NCI-H460 (cell line): ENCODE measurements at places on chromosomes 12 and 14. TPM values are rescaled to one million over a fixed set of nuclear protein-coding genes. Genes with fewer than 3 reads are reported as not detected.
A peak's percentile ranks its signal among the peaks of the same experiment; 100 is the strongest.

DNA sequence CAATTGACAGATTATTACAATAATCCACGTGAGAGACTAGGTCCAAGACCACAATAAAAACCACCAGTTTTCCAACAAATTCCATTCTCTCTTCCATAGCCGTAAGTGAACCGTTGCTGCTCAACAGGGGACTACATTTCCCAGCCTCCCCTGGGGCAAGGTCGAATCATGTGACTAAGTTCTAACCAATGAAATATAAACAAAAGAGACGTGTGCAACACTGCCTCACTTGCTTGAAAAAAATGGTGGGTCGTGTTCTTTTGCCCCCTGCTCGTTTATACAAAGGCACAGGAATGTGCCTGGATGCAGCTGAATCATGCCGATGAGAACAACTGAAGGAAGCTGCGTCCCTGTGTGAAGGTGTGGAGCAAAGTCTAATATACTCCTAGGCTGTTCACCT is 51.1 kb downstream of the HSPB8 start:
- peak; percentile 27 for DNase-seq

GRCh38 chr12:65624554-65625086 is 199.7 kb upstream of the HMGA2 start:
- no peak for DNase-seq

DNA sequence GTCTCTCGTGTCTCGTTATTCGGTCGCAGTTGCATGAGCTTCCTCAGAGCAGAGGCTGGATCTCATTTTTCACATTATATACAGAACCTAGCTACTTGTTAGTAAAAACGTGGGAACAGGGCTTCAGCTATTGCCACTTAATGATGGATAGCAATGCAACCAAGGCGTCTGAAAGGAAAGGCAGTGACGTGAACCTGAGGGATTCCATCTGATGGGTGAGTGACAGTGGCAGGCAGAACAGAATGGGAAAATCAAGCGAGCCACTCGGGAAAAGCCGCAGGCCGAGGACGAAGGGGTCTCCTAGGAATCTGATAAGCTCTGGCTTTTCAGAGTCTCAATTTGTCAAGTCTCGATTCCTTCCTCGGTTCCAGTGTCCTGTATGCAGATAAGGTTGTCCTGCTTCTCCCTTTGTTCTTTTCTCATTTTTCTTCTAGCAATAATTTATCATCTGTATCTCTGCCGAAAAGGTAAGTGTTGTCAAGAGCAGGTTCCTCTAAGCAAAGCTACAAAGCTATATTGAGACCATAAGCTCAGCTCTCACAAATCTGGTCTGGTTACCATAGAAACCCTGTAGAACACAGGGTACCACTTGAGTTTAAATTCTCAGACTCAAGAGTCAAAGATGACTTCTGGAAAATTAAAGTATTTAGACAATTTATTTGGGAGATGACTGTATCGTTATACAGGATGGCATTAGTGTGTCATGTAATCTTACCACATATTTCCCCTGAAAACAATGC is 416.6 kb downstream of the GLT1D1 start:
- no peak for DNase-seq

DNA sequence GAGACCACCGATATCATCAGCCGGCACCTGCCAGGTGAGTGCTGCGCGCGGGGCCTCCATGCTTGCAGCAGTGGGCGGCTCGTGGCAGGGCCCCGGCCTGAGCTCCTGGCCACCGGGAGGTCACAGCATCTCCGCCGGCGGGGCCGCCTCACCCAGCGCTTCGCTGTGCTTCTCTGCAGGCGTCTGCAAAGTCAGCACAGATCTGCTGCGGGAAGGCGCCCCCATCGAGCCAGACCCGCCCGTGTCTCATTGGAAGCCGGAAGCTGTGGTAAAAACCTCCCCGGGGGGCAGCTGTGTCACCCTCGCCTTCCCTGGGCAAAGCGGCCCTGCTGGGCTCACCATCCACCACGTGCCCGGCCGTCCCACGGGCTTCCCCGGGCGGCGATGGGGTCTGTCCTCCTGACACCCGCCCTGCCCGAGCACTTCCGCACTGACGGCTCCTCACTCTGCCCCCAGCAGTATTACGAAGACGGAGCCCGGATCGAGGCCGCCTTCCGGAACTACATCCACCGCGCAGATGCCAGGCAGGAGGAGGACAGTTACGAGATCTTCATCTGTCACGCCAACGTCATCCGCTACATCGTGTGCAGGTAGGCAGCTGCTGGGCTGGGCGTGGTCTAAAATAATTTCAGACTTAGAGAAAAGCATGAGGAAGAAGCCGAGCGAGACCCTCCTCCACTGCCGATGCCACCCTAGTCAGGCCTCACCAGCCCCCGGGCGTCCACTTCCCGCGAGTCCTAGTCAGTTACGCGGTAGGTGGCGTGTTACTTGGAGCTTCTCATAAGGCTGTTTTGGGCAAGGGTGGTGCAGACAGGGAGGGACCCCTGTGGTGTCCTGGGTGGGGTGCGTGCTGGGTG is 7.1 kb downstream of the PGAM5 start:
- DNase-seq, result no peak

- no peak for DNase-seq
These were observed 144.1 kb downstream of the SUDS3 start for GRCh38 chr12:118520214-118521035.

GRCh38 chr12:98908866-98909265 is 263.8 kb downstream of the APAF1 start:
- no peak for DNase-seq

GRCh38 chr14:35877276-35877675 is 51.1 kb downstream of the BRMS1L start:
- no peak for DNase-seq

DNA sequence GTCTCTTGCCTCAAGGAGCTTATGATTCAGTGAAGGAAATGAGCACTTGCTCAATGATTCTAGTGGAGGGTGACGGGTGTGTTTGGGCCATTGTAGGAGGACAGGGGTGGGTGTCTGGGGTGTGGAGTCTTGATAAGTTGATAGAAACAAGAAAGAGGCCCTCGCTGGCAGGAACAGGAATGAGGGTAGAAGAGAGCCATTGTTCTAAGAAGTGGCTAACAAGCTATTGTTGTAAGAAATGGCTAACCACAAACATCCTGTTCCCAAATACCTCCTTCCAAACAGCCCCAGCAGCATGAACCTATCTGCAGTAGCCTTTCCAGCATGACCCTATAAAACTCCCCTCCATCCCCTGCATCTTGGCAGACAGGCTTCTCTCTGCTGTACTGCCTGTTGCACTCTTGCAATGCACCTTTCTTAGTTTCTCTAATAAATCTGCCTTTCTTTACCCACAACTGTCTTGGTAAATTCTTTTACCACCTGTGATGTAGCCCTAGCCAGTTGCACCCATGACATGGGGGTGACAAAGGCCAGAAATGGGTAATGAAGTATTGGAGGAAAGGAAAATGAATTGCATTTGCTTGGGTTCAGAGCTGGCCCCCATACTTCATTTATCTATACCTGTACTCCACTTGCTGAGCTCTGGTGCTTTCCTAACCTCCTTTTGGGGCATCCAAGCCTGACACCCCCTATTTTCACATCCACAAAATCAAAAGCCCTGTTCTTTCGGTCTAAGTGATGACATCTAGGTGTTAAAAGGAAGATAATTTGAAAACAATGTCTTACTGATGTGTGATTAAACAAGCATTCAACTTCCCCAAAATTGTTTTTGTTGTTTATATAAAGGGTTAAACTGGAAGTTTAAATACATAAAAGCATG is 389.1 kb downstream of the GRIN2B start:
- DNase-seq, result no peak

DNA sequence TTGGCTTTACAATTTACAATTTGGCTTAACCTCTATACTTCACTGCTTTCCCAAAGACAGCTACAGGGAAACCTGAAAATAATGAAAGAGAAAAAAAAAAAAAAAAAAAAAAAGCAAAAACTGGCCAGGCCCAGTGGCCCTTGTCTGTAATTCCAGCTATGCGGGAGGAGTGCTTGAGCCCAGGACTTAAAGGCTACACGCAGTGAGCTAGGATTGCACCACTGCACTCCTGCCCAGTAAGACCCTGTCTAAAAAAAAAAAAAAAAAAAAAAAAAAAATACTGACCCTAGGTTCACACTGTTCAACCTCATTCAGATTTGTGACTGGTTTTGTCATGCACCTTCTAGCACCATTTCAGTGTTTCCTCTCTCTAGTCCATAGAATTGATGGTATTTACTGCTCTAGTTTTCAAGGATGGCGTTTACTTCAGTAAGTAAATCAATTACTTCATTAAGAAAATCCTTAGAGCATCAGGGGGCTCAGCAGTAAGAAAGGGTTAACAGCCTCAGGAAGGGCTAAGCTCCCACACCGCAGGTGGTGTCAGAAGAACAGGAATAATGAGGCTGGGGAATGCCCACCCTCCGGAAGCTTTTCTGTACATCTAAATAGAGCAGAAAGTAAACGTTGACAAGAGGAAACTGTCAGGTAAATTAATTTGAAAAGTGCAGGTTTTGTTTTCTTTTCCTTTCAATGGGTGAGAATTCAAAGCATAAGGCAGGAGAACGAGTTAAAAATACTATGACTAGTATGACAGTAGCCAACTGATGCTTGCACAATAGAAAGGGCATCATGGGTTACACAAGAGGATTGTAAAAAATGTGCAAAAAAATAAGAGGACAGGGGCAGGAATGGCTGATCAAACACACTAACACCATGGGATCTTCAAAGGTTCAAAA is 115.0 kb upstream of the MDM1 start:
- no peak for DNase-seq

GRCh38 chr12:108858311-108859074 is 1.1 kb upstream of the SSH1 start:
- DNase-seq, result no peak

Gene RGS6
- 0.02 TPM in 1 of 2 replicates, not detected in the other for total RNA-seq

Gene AP1G2
- total RNA-seq, result 28.7 and 45.2 TPM in 2 replicates

Gene INSM2
- not detected in 2 replicates for total RNA-seq

Gene CISTR
- not detected in 2 replicates for total RNA-seq

Gene TMEM120B
- 9.4 and 11.8 TPM in 2 replicates for total RNA-seq

Gene KLRK1
- total RNA-seq, result not detected in 2 replicates

Gene CD4
- not detected in 2 replicates for total RNA-seq

Gene STAT6
- 51.3 and 68.8 TPM in 2 replicates for total RNA-seq

Gene RNU6-7
- not detected in 2 replicates for total RNA-seq

Gene LRTM2
- not detected in 2 replicates for total RNA-seq

Gene CLEC4D
- not detected in 2 replicates for total RNA-seq
